Urothelium cell line (cell line): ENCODE measurements at places on chromosomes 1 and 21.

GRCh38 chr1:203055161-203055799 lies 29.0 kb downstream of the PPFIA4 start:
- DNase-seq, result no peak

DNA sequence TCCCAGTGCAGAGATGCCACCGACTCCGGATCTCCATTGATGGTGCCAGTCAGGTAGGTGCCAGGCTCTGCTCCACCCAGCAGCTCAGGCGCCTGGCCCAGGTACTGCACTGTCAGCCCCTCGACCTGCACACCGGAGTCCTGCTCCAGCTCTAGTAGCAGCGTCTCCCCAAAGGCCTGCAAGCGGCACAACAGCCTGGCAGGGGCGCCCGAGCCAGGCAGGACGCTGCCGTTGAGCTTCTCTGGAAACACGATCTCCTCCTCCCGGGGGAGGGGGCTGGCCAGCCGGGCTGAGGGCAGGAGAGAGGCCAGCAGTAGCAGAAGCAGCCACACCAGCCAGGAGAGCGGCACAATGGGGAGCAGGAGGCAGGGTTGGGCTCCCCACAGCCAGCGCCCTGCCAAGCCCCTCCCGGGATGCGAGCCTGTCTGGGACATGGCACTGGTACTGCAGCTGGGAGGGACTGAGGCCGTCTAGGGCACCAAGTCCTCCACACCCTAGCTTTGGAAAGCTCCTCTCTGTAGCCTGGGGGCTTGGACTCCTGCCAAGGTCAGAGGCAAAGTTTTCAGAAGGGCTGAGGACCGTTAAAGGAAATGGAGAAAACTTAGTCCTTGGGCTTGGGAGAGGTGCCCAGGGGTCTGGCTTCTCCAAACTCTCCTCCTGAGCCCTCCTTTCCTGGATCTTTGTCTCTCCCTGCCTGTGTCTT lies 509 bp downstream of the ADAMTS4 start:
- DNase-seq, result no peak

DNA sequence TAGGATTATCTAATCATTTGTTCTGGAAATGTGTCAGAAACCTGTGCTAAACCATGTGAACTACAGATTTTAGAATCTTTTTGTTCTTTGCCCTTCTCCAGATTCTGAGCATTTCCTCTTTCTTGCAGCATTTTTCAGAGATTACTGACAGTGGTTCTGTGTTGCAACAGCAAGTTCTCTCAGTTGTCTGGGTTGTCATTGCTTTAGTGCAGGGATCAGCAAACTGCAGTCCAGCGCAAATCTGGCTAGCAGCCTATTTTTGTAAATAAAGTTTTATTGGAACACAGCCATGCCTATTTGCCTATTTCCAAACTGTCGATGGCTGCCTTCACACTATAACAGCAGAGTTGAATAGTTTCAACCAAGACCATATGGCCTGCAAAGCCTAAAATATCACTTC lies 66.3 kb upstream of the LRRC8D start:
- DNase-seq, result no peak

- DNase-seq, result no peak
Measured at GRCh38 chr21:41614511-41614910, 106.6 kb upstream of the TMPRSS2 start.

- no peak for DNase-seq
Measured at GRCh38 chr21:19340954-19341353, 937.4 kb upstream of the TMPRSS15 start.

GRCh38 chr1:152189657-152190442 lies 30.8 kb upstream of the RPTN start:
- peak; percentile 61 for DNase-seq

- DNase-seq, result no peak
Measured at GRCh38 chr21:43949499-43950208, 62.5 kb upstream of the TRAPPC10 start.

GRCh38 chr1:164637461-164638375 lies 78.7 kb downstream of the PBX1 start:
- peak; percentile 78 for DNase-seq
